Aorta (tissue), 5 donors: ENCODE measurements at places on chromosomes 2 and 18.

GRCh38 chr2:225037415-225038230, 4.6 kb downstream of the DOCK10 start:
- no peak for DNase-seq

DNA sequence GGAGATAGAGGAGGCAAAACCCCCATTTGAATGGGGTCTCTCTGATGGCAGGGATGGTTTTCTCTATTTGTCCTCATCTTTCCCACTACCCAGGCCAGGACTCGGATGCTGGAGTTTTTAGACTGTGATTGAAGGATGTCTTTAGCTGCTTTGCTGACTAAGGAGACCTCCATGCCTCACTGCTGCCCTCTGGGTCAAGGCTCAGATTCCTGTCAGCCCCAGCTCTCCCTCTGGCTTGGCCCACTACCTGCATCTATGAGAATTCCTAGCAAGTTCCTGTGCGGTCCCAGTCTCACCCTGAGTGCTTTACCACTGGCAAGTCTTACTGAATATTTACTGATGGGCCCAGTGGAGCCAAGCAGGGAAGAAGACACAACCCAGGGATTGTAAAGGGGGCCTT, 184.0 kb downstream of the CELF4 start:
- no peak for DNase-seq

- DNase-seq = no peak
These were observed 708.6 kb downstream of the CCDC85A start for GRCh38 chr2:56892382-56892781.

DNA sequence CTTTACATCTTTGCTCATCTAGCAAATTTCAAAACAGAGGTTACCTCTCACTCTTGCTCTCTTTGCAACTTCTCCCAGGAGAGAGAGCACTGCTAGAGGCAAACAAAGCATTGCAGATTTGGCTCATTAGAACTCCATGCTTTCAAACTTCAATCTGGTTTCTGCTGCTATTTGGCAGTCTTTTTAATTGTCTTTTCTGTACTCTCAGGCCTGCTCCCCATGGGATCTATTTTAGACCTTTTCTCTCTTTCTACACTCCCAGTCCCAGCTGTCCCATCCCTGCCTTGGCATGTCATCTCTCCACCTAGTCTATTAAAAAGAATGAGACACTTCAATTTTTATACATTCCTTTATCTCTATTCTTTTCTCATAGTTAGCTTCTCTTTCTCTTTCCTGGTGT, 15.2 kb downstream of the KCNJ3 start:
- no peak for DNase-seq

DNA sequence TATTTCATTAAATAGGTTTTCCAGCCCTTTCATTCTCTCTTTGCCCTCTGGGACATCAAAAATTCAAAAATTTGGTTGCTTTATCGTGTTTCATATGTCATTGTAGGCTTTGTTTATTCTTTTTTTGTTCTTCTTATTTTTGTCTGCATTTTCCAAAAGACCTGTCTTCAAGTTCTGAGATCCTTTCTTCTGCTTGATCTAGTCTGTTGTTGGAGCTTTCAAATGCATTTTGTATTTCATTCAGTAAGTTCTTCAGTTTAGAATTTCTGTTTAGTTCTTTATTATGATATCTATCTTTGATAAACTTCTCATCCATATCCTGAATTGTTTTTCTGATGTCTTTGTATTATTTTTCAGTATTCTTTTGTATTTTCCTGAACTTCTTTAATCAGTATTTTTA, 123.6 kb downstream of the XRCC5 start:
- DNase-seq = no peak

DNA sequence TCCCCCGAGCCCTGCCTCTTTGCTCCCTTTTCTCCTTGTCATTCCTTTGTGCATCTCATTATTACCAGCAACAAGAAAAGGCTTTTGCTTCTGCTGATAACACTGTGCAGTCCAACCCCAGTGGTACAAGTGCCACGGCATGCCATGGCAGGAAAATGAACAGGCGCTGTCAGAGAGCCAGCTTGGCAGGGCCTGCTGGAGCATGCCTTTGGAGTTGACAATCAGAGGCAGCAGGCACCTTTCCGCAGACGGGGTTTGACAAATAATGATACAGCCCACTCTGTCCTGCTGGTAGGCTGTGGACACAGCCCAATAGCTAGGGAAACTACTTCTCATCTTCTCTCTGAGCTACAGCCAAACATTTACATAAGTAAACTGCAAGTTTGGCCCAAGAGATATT, 243.9 kb upstream of the LRRTM1 start:
- no peak for DNase-seq

- DNase-seq = no peak
These were observed 28.1 kb upstream of the SPP2 start for GRCh38 chr2:234022424-234022823.

DNA sequence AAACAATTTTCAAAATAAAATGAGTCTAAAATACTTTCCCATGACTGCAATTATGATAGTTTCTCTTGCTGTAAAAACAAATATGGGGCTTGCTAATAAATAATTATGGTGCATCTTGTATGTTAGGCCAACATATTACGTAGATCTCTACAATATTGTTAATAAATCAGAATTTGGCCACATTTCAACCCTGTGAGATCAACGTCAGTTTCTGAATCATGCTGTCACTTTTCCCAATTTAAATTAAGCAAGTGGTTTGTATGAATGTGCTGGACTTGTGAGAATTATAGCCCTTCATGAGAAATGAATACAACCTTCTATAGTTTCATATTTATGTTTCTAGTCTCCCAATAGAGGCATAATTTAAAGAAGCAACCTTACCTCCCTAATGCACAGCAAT, 808.9 kb downstream of the SUCLG1 start:
- no peak for DNase-seq

DNA sequence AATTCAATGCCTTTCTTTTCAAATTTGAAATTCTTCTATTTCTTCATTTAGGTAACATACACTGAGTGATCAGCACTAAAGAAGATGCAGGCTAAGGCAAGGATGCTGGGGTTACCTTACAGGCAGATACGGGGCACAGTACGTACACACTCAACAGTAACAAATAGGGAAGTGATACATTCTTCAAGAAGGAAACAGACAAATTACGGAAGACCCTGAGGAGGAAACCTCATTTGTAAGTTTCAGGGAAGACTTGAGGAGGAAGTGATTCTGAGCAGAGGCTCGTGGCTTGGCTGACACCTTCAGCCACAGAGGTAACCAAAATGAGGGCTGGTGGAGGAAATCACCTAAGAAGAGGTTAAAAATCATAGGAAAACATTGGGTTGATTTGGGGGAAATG, 1108.3 kb upstream of the KLHL29 start:
- no peak for DNase-seq

- DNase-seq = no peak
These were observed 39.8 kb downstream of the LMAN2L start for GRCh38 chr2:96700086-96700485.

DNA sequence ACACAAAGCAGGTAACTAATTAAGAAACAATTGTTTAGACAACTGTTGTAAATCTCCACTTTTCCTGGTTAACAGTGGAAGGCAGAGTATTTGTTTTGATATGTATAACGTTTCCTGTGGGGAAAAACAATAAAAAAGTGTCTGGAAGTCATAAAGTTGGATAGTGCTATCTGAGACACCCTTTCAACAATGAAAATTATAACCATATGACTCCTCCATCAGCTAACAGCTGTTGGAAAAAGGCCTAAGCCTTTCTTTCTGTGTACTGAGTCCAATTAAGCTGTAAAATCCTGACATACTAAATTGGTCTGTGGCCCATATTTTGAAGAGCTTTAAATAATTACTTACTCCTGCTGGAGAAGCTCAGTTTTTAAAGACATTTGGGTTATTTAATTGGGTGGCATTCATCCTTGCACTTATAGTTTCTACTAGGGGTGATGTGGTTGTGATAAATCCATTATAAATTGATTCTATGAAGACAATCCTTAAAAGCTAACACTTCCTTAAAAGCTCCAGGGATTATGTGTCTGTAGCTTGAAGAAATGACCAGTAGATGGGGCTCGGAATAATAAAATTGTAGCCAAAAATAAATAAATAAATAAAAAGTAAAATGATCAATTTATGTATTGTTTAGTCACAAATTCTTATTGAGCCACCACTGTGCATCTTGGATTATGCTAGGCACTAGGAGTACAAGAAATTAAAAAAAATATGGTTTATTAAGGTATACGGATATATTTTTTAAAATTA, 698.1 kb upstream of the NXPH2 start:
- DNase-seq = no peak

- no peak for DNase-seq
These were observed 266.4 kb upstream of the DLGAP1 start for GRCh38 chr18:4721545-4721944.

DNA sequence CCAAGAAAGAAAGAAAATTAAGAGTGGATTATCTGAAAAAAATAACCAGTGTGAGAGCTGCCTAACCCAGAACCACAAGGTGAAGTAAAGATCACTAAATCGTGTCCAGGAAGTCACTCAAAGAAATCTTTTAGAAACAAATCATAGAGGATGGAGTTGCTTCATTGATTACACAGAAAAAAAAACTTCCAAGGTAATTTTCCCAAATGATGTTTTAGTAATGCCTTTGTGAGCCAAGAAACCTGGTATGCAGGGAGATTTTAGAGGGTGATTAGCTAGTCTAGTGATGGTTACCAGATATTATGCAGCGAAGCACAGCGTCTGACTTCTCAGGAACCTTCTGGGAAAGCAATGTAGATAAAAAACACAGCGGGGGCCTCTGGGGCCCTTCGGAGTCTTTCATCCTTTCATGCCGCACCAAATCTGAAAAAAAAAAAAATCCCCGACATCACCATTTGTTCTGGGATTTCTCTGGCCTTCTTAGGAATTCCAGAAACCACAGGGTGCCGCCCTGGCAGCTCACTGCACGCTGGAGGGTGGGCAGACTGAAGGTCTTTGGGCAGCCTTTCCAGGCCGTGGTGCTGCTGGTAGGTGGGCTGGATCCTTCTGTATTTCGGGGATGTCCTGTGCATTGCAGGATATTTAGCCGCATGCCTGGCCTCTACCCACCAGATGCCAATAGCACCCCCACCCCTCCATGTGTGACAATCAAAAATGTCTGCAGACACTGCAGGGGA, 17.3 kb downstream of the ALPK2 start:
- no peak for DNase-seq
